ENCODE measurements at places on chromosomes 2 and 18.

- DNase-seq = no peak
These were observed 3.5 kb downstream of the INHBB start for GRCh38 chr2:120349440-120349921.

GRCh38 chr2:123061534-123061933, 963.6 kb upstream of the CNTNAP5 start:
- no peak for DNase-seq

DNA sequence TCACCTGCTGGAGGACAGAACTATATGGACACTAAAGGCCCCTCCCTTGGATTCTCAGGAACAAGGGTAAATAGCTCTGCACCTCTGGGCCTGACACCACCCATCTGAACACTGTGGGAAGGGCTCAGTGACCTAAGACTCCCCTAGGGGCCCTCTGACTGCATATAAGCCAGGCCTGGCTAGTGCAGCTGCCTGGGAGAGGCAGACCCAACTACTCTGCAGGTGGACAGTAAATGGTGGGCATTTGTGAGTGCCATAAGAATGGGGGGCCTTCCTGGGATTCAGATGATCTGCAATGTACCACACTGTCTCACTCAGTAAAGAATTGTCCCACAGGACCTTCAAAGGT, 11.2 kb upstream of the WIPF1 start:
- DNase-seq = no peak

- DNase-seq = no peak
These were observed 477.3 kb downstream of the DCDC2C start for GRCh38 chr2:4180631-4181030.

GRCh38 chr18:37661478-37661877, 95.9 kb upstream of the CELF4 start:
- DNase-seq = no peak

GRCh38 chr2:25314514-25315315, 27.0 kb downstream of the DNMT3A start:
- DNase-seq = no peak

DNA sequence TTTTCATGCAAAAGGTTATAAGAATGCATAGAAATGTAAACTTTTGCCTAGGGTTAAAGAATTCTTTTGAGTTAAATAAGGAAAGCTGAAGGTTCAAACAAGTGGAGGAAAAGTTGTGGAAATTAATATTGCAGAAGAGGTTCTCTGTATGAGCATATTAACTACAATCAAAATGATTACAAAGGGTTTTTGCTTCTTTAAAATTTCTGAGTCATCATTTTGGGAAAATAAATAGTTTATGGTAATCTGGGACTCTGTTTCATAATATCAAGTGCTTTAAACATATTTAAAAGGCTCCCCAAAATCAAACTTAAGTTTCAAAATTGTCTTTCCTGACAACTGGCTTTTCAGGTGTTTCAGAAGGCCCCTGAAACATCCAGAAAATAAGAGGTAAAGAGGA, 415.7 kb downstream of the ZNF804A start:
- no peak for DNase-seq

GRCh38 chr2:73009177-73009839, 62.2 kb downstream of the SFXN5 start:
- no peak for DNase-seq

Data from HS-5 (cell line).